ENCODE measurements at places on chromosomes 3 and 15.

DNA sequence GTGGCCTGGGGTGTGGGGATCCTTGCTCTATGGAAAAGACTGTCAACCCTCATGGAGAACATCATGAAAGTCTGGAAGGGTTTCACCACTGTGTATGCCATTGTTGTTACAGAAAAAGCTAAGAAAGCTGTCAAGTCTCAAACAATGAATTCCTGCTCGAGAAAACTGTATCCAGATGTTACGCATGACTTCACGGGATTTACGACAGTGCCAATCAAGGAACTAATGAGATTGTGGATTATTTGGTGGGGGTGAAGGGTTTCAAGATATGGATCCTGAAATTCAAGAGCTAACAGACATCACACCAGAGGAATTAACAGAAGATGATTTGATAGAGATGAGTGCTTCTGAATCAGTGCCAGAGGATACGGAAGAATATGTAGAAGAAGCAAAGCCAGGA is 7.8 kb downstream of the PPP1R2 start:
- DNase-seq: no peak

- no peak for DNase-seq
Measured at GRCh38 chr3:52193065-52193464, 4.9 kb upstream of the ALAS1 start.

DNA sequence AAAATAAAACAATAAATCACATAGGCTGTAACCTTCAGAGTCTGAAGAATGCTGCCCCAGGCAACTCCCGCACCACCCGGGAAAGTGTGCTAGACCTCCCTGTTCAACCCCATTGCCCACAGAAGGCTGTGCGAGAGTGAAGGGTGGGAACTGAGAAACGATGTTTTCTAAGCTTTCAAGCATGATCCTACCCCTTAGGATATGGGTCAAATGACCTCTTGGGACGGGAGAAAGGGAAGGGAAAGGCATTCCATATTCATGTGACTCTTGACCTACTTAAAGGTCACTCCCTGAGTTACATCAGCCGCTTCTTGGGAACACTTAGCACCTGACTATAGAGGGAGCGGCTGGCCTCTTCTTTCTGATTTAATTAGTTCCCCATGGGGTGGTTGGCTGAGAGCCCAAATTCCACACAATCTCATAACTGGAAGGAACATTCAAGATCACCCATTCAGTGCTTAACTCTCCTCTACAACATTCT is 114.7 kb upstream of the SLC24A5 start:
- no peak for DNase-seq

- no peak for DNase-seq
Measured at GRCh38 chr3:122586098-122586497, 8.6 kb downstream of the PARP15 start.

DNA sequence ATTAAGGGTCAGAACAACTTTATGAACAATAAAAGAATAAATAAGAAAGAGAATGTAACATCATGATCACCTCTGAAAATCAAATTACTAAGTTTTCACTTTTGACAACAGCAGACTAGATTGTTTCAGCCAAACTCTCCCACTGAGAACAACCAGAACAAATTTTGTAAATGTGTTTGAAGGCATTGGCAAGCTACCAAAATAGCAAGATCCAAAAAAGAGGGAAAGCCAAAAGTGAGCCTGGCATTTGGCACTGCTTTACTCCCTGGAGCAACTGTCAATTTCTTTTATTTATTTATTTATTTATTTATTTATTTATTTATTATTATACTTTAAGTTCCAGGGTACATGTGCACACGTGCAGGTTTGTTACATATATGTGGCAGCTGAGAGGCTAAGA is 67.2 kb downstream of the CFAP44 start:
- no peak for DNase-seq

GRCh38 chr3:146154316-146154715 is 6.7 kb downstream of the PLOD2 start:
- DNase-seq: no peak

- DNase-seq: no peak
Measured at GRCh38 chr3:194730365-194730764, 44.7 kb downstream of the FAM43A start.

GRCh38 chr3:135871311-135871710 is 94.2 kb upstream of the PPP2R3A start:
- DNase-seq: no peak

- no peak for DNase-seq
Measured at GRCh38 chr3:124229420-124229819, 237.5 kb upstream of the ROPN1 start.

DNA sequence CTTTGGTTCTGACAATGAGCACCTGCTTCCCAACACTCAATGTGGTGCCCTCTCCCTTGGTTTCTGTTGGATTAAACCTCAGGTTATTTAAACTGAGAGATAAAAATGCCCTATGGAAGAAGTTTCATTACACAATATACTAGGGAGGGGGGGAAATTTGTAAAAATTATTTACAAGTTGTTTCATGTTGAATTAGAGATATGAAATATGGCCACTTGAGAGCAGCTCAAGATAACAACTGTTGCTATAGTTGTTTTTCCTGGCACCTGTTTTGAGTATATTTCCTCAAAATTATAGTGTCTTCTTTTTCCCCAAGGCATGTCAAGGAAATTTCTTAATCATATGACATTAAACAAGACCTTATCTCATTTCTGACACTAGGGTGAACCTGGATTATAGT is 101.7 kb upstream of the COL6A5 start:
- no peak for DNase-seq

- no peak for DNase-seq
Measured at GRCh38 chr3:20975188-20975651, 775.8 kb downstream of the ZNF385D start.

DNA sequence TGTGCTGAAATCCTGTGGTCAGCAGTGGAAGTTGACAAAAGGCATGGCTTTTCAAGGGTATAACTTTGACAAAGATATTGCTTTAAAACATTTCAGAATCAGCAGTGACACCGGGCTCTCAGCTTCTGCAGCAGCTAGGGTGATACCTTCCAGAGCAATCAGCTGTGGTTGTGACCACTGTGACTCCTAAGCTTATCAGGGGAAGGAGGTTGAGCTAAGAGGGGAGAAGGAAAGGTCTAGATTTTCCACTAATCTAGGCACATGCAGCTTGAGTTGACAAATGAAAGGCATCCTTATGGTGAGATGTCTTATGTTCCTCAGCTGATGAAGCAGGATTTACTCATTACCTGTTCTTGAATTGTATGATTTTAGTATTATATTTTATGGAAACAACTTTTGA is 16.3 kb upstream of the LRRFIP2 start:
- DNase-seq: no peak
